ENCODE measurements at places on chromosomes 12 and 14. TPM values are rescaled to one million over a fixed set of nuclear protein-coding genes. Genes with fewer than 3 reads are reported as not detected.
A peak's percentile ranks its signal among the peaks of the same experiment; 100 is the strongest.

Gene CNPY2
- 47.5 TPM for total RNA-seq

GRCh38 chr14:75987201-75987970, 1.8 kb downstream of the IFT43 start:
- no peak for DNase-seq

- DNase-seq, result peak; percentile 52
Measured at GRCh38 chr12:84502907-84503787, 409.5 kb downstream of the SLC6A15 start.

Gene PRH1
- 4.8 TPM for total RNA-seq

DNA sequence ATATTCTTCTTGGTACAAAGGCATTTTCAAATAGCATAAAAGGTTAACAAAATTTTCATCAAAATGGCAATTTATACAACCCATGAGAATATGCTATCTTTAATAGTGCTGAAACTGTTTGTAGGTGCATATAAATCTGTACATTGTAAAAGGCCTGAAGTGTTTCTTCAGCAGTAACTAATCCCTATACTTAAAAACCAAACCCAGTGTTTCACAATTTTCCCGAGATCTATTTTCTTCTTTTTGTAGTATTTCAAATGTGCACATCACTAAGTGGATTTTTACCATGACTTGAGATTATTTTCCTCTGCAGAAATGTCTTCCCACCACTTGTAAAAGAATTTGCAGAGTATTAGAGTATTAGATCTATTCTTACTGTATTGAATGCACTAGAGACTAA, 76.5 kb downstream of the FERMT2 start:
- no peak for DNase-seq

- no peak for DNase-seq
Measured at GRCh38 chr12:130154276-130155070, 7.8 kb upstream of the FZD10 start.

DNA sequence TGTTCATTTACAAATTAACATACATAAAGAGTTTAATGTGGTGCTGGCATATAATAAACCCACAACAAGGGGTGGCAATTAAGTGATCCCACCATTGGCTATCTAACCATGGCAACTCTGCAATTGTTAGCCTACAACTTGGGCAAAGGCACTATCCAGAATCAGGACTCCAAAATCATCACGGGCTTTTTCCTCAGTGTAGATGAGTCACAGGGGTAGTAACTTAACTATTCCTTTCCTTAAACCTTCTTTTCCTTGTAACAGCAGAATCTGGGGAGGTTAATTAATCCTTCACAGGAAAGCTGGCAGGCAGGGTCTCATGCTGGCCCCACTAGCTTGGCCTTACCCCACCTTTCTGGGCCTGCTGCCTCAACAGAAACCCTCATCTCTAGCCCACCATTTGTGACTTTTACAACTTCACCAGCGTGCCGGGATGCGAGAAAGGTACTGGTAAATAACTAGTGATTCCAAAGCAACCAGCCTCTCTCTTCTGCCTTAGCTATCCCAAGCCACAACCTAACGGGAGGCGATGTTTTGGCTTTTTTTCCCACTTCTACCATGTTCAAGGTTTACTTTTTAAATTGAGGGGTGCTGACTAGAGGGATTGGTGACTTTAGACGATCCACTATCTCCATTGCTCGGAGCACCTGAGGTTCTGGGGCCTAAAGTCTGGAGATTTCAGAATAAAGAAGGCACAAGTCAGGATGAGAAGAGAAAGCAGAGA, 744 bp downstream of the ATP5MC2 start:
- no peak for DNase-seq

GRCh38 chr12:47184229-47184628, 104.5 kb upstream of the AMIGO2 start:
- no peak for DNase-seq

DNA sequence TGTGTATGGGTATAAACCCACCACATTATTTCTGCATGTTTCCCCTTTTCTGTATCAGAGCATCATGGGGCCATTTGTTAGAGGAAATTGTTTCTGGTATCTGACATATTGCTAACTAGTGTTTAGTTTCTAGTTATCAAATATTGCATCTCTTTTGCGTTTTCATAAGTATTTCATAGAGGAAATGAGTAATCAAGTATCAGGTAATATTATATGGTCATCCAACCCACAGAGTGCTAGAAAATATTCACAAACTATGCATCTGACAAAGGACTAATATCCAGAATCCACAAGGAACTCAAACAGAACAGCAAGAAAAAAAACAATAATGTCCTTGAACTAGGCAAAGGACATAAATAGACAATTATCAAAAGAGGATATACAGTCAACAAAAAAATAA, 258.9 kb upstream of the LRIG3 start:
- DNase-seq, result no peak

DNA sequence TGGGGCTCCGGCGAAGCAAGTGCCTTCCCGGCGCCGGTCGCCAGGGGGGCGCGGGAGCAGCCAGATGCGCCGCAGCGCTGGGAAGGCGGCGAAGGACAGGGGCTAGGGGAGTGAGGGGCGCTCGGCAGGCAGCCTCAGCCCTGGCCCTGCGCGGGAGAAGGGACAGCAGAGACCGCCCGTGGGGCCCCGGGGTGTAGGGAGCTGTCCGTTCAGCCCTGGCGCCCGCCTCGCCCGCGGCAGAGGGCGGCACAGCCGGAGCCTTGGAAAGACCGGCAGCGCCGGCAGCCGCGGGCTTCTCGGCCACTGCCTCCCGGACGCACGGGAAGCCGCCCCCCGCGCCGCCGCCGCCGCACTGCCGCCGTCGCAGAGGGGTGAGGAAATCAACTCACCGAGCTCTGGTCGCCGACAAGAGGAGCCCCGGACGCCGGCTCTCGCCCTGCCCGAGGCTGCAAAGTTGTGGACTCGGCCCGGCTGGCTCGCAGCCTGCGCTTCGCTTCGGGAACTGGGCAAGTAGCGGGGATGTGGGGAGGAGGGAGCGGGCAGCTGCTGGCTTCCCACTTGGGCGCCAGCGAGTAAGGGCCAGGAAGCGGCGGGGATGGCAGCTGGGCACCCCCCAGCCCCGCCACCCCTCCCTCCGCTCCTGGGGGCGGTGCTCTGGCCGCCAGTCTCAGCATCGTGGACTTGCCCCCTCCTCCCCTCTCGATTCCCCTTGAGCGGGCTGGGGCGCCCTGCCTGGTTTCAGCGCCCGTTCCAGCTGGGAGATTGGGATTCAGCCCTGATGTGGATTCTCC, at the start of gene ZDHHC22:
TSS of gene ZDHHC22 (minus strand) at position 578 of the 791 bp plus-strand sequence. CDS start 2,053 bp downstream, outside the sequence.
- DNase-seq, result no peak

Gene HAL
- total RNA-seq, result 0.32 TPM
